ENCODE measurements at places on chromosomes 2 and 18.

DNA sequence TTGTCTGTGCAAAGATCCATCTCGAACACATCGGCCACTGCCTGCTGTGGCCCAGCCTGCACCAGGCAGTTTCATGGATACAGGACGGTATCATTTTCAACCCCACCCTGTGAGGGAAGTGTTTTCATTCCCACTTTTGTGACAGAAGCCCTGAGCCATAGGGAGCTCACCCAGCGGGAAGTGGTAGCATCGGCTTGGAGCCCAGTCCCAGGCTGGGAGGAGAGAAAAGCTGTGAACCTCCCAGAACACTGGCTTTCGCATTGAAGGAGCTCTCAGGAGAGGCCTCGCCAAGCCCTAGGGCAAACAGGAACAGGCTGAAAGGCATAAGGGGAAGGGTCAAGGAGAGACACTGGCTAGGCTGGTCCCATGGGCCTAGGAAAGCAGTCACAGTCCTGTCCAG lies 166.1 kb downstream of the TFCP2L1 start:
- no peak for DNase-seq

GRCh38 chr2:175490360-175490791 lies 308.9 kb upstream of the ATP5MC3 start:
- DNase-seq: no peak

DNA sequence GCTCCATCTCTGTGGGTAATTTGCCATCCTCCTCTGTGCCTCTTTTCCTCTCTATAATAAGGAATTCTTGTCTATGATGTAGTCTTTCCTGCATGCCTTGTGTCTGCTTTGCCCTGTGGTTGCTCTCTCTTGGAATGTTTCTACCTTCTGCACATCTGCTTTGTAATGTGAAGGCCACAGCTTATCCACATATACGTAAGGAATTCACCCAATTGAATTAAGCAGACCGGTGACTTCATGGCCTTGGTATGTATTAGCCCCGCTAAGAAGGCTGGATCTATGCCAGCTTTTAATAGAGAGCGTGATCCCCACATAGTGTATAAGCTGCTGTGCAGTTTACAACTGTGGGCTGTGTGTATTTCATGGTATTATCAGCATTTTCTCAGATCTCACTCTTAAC lies 274.7 kb downstream of the RNF144A start:
- no peak for DNase-seq

- no peak for DNase-seq
These were observed 29.2 kb upstream of the SETBP1 start for GRCh38 chr18:44651478-44651877.

GRCh38 chr2:233247744-233248143 lies 3.7 kb upstream of the ATG16L1 start:
- DNase-seq: no peak

- DNase-seq: no peak
These were observed 80.4 kb downstream of the MYOM1 start for GRCh38 chr18:3139406-3139805.

DNA sequence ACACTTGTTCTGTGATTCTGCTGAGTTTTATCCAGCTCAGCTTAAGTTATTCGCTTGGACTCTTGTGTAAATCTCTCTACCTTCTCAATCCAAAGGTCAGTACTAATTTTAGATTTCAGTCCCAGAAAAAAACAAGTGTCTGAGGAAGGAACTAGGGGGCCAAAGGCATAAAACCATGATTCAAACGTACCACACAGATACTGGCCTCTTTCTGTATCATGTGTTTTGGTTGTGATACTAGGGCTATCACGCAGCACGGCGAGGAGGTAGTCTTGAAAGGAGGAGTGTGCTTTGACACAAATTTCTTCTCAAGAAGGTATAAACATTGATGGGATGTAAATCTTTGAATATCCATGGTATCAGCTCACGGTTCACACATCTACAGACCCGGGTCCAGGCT lies 8.3 kb downstream of the SERPINE2 start:
- DNase-seq: no peak

GRCh38 chr2:69298862-69299261 lies 88.2 kb downstream of the GFPT1 start:
- no peak for DNase-seq

GRCh38 chr2:5064687-5065086 lies 627.5 kb upstream of the SOX11 start:
- no peak for DNase-seq

DNA sequence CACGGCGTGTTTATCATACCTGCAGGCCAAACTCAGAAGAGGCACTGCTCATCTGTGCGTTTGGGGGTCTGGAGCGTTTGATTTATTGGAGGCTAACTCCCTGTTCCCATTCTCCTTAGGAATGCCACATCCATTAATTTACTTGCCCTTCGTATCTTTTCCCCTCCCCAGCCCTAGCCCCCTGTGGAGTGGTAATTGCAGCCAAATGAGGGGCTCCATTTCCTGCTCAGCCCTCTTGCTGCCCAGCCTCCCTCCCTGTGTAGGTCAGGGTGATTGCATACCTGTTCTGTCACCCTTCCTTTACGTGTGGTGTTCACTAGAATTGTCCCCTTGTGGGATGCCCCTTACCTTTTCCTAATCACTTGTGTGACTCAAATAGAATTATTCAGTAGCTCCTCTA lies 120.4 kb downstream of the MAP3K20 start:
- no peak for DNase-seq

DNA sequence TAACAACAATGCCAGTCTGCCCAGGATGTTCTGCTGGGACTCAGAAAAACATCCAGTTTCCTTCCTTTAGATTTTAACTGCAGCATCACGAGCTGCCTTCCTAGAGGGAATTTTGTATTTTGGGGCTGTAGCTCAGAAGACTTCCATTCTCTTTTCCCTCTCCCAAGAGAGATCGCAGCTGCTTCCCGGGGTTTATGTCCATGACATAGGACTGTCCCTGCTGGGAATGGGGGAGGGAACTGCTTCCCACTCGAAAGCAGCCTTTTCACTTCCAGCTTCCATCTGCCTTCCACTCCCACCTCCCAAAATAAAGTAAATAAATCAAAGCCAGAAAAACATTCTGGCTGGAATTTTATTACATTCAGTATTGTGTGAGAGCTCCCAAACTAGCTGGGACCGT lies 52.4 kb downstream of the LIMS1 start:
- no peak for DNase-seq

DNA sequence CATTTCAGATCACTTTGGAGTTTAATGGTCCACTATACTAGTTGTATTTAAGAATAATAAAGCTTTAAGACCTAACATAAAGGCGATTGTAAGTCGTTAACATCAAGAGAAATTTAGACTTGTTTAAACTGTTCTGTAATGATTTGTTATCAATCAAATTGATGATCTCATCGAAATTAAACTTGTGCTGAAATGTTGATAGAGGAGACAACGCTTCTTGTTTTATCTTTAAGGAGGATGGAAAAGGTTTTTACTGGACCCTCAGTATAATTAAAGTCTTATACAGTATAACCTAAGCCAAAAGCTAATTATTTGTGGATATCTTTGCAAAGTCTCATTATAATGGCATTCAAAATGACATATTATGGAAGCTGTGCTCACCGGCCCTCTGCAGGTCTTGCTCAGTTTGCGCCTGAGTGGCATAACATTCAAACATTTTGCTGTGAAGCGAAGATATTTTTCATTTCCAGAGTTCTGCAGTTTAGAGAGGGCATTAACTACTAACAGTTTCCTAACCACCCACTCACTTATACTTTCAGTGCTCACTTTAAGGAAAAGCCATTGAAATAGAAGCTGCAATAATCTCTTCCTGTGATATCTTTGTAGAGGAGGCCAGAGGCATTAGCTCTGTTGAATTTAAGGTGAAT lies 1.4 kb upstream of the SERTAD2 start:
- DNase-seq: no peak
